ENCODE measurements at places on chromosomes 7 and 10. TPM values are rescaled to one million over a fixed set of nuclear protein-coding genes. Genes with fewer than 3 reads are reported as not detected.
A peak's percentile ranks its signal among the peaks of the same experiment; 100 is the strongest.

CACNB2 gene
- total RNA-seq, result 4.9 TPM

ADCYAP1R1 gene
- total RNA-seq, result 2.8 TPM

MYO3A gene
- 12.5 TPM for total RNA-seq

FBXL15 gene
- total RNA-seq, result 14.8 TPM

CYP2C18 gene
- total RNA-seq, result 1.8 TPM

AKR1C4 gene
- 2.0 TPM for total RNA-seq

DNA sequence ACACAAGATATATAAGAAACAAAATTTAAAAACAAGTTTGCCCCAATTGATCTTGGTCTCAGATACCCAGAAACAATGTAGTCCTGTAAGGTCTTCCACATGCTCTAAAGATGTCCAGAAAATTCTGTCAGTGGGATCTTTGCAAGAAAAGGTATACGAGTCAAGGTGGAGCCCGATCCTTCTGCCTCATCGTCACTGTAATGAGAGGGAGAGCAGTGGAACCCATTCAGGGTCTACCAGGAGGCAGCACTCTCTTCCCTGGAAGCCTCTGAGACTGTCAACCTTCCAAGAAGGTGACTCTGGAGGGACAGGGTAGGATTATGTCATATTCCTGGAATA, 112.8 kb downstream of the JCAD start:
- no peak overlapping the region for H3K27ac ChIP-seq
- no peaks in the 10 kb centered on the region for H3K27me3 ChIP-seq
- no peak overlapping the region for H3K4me3 ChIP-seq

DNA sequence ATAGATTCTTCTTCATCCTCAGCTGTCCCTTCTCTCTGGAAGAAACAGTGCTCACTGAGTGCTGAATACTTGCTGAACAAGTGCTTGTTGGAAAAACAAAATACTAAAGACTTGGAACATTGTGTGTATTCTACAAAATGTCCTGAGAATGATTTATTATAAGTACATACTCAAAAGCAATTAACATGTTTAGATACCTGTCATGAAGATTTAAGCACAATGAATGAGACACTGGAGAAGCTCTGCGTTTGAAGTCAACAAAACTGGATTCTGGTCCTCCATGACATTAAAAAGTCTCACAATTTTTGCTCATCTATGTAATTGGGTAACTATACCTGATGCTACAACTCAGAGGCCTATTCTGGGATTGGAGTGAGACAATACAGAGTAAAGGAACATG, 34.8 kb upstream of the LAMB1 start:
- peaks cover 6% of the 10 kb centered on the region for H3K4me1 ChIP-seq
- H3K27ac ChIP-seq, result no peak overlapping the region
- H3K27me3 ChIP-seq, result no peaks in the 10 kb centered on the region
- H3K36me3 ChIP-seq, result no peaks in the 10 kb centered on the region
- no peak for DNase-seq
- H3K4me3 ChIP-seq, result no peak overlapping the region

DNA sequence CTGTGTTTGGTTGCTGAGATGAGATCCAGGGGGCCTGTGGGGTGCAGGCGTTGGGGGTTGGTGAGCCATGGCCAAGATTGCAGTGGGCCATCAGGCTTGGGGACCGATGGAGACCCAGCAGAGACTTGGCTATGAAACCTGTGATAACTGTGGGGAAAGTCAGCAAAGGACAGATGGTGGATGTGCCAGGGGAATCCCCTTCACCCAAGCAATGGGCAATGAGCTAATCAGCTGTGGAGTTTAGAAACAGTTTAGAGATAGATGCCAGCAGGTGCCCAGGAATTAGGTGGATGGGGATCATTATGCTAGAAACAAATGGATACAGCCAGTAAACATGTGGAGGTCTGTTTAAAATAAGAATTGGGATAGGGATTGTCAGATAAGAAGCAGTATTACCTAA, 151.4 kb upstream of the FERD3L start:
- H3K27me3 ChIP-seq, result no peaks in the 10 kb centered on the region
- peaks cover 4% of the 10 kb centered on the region for H3K4me1 ChIP-seq
- no peaks in the 10 kb centered on the region for H3K36me3 ChIP-seq
- no peak overlapping the region for H3K4me3 ChIP-seq
- no peak overlapping the region for H3K27ac ChIP-seq

- H3K4me1 ChIP-seq, result peaks cover 6% of the 10 kb centered on the region
- H3K4me3 ChIP-seq, result peak overlapping the region; percentile 93
- peak; percentile 79 for DNase-seq
- peaks cover 9% of the 10 kb centered on the region for H3K36me3 ChIP-seq
Measured at GRCh38 chr10:91908337-91909116, 759 bp downstream of the FGFBP3 start.

- no peaks in the 10 kb centered on the region for H3K27me3 ChIP-seq
- peaks cover 6% of the 10 kb centered on the region for H3K4me1 ChIP-seq
- no peak for DNase-seq
- peaks cover 9% of the 10 kb centered on the region for H3K36me3 ChIP-seq
- no peak overlapping the region for H3K27ac ChIP-seq
- no peak overlapping the region for H3K4me3 ChIP-seq
Measured at GRCh38 chr10:92598321-92598720, 5.4 kb downstream of the KIF11 start.

DNA sequence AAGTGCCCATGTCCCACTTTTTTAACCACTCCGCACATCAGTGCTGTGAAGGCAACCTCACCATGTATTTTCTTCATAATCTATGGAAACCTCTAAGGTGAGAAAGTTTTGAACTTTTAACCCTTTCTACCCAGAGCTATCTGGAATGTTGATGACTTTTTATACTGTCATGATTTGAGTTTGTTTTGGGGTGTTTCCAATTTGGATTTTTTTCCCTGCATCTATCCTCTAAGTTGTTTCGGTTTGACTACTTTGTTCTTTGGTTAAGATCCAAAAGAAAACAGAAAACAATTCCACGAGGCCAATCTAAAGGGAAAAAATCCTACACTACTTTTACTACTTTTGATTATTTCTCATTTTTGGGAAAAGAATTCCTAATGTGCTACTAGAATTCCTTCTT, 279.7 kb downstream of the USP6NL start:
- H3K27me3 ChIP-seq, result peaks cover 3% of the 10 kb centered on the region
- DNase-seq, result no peak
- H3K27ac ChIP-seq, result no peak overlapping the region
- H3K4me1 ChIP-seq, result peaks cover 20% of the 10 kb centered on the region
- no peaks in the 10 kb centered on the region for H3K36me3 ChIP-seq

DNA sequence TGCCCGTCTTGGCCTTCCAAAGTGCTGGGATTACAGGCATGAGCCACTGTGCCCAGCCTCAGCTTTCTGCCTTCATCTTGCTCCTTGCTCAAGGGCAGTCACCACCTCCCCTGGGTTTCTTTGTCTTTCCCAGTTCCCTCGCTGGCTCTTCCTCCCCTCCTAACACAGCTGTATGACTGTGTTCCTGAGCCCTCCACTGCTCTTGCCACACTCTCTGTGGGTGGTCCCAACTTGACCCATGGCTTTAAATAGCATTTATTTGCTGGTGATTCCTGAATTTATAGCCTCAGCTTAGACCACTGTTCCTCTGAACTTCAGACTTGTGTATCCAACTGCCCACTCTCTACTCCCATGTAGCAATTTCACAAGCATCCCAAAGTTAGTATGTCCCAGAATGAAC, 181.3 kb downstream of the BAMBI start:
- H3K36me3 ChIP-seq, result no peaks in the 10 kb centered on the region
- H3K4me3 ChIP-seq, result no peak overlapping the region
- DNase-seq, result no peak
- peaks cover 7% of the 10 kb centered on the region for H3K4me1 ChIP-seq

GRCh38 chr7:110948280-110948679, 142.6 kb upstream of the LRRN3 start:
- peaks cover 11% of the 10 kb centered on the region for H3K4me1 ChIP-seq
- H3K4me3 ChIP-seq, result no peak overlapping the region
- no peak for DNase-seq
- no peaks in the 10 kb centered on the region for H3K36me3 ChIP-seq
- H3K27me3 ChIP-seq, result no peaks in the 10 kb centered on the region
- H3K27ac ChIP-seq, result no peak overlapping the region

- H3K27ac ChIP-seq, result no peak overlapping the region
- H3K4me1 ChIP-seq, result no peaks in the 10 kb centered on the region
- H3K27me3 ChIP-seq, result no peaks in the 10 kb centered on the region
- H3K36me3 ChIP-seq, result peaks cover 7% of the 10 kb centered on the region
- no peak overlapping the region for H3K4me3 ChIP-seq
- no peak for DNase-seq
Measured at GRCh38 chr10:129614341-129614740, 147.3 kb downstream of the MGMT start.

DNA sequence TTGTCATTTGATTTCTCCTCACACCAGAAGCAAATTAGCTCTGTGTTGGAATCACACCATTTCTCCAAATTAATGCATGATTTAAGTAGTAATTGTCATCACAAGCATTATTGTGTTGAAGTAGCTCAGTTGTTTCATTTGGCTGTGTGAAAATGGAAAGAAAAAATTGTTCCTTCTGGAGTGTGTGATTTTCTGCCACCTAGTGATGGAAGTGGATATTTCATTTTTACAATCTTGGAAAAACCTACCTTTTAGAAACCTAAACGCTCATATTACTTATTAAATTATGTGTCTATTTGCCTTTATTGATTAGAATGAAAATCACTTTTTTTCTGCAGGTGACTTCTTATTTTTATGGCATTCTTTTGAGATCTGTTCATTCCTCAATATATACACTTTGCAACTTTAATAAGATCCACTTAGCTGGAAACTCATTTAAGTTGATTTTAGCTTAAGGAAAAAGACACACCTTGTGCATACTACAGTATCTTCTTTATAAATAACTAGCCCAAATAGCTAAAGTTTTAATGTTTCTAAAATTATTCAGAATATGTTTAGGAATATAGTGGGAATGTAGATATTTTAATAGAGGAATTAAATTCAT, 50.0 kb downstream of the SRI start:
- no peaks in the 10 kb centered on the region for H3K36me3 ChIP-seq
- no peak overlapping the region for H3K4me3 ChIP-seq
- DNase-seq, result no peak
- no peaks in the 10 kb centered on the region for H3K4me1 ChIP-seq
- no peak overlapping the region for H3K27ac ChIP-seq
- no peaks in the 10 kb centered on the region for H3K27me3 ChIP-seq

- no peaks in the 10 kb centered on the region for H3K4me1 ChIP-seq
- no peaks in the 10 kb centered on the region for H3K27me3 ChIP-seq
- peaks cover 19% of the 10 kb centered on the region for H3K36me3 ChIP-seq
- DNase-seq, result no peak
- no peak overlapping the region for H3K4me3 ChIP-seq
Measured at GRCh38 chr7:99447943-99448342, 9.2 kb downstream of the CPSF4 start.

DNA sequence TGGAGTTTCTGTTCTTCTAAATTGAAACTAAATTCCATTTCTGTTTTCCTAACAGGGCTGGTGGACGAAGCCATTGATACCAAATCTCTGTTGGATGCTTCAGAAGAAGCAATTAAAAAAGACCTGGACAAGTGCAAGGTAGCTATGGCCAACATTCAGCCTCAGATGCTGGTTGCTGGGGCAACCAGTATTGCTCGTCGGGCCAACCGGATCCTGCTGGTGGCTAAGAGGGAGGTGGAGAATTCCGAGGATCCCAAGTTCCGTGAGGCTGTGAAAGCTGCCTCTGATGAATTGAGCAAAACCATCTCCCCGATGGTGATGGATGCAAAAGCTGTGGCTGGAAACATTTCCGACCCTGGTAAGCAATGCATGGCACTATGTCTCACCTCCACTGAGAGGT, 45.6 kb downstream of the AP3M1 start:
- H3K4me1 ChIP-seq, result peaks cover 12% of the 10 kb centered on the region
- no peak overlapping the region for H3K4me3 ChIP-seq
- DNase-seq, result no peak
- peaks cover 41% of the 10 kb centered on the region for H3K36me3 ChIP-seq

DNA sequence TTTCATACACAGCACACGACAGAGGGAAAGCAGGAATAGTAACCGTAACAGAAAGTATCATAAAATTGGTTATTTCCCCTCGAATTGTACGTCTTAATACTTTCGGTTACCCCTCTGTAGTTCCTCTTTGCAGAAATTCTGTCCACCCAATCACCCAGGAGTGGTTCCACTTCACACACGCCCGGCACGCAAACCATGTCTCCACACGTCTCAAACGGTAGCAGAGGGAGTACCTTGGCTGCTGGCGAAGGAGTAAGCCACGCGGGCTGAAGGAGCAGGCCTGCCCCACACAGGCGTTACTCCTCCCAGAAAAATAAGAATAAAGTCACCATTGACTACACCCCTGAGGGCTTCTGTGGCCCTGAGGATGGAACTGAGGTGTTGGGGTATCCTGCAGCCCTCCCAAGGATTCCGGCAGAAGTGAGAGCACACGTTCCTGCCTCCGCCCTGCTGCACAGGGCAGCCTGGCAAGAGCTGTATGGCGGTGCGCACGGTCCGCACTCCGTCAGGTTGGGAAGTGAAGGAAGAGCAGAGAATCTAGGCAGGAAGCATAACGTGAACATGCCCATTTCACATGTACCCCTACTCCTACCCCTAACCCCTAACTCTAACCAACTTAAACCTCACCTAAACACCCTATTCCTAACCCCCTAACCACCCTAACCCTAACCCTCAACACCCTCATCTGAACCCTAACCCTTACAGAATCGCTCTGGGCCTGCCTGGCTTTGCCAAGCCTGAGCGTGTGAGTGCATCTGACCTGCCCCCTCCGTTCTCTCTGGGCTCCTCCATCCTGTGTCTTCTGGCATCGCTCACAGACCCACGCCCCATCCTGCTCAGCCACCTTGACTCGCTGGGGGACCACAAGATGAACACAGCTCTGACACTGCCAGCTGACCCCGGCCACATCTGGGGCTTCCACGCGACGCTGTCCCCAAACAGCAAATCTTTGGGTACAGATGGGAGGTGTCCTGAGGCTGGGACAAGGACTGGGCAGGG, 18.2 kb downstream of the GPR146 start:
- H3K27me3 ChIP-seq, result no peaks in the 10 kb centered on the region
- DNase-seq, result no peak
- no peak overlapping the region for H3K27ac ChIP-seq

DNA sequence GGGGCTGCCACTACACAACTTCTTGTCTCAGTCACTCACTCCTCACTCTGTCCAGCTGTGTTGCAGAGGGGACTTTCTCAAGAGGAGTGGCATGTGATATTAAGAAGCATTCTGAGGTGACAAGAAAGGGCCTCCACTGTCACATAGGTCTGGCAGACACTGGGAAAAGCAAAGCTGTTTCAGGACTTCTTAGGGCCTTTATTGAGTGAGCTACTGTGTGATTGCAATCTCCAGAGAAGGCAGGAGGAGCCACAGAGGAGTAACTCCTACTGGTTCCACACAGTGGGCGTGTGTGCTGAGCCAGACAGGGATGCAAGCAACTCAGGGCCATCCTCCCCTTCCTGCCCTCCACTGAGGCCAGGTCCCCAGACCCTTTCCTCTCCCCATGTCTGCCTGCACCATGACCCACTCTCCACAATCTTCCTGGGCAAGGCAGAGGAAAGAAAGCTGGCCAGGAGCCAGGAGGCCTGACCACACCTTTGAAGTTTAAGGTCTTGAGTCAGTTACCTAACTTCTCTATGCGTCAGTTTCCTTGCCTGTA, 262.0 kb upstream of the ZMIZ1 start:
- H3K27me3 ChIP-seq, result peaks cover 5% of the 10 kb centered on the region
- H3K27ac ChIP-seq, result no peak overlapping the region
- DNase-seq, result no peak

DNA sequence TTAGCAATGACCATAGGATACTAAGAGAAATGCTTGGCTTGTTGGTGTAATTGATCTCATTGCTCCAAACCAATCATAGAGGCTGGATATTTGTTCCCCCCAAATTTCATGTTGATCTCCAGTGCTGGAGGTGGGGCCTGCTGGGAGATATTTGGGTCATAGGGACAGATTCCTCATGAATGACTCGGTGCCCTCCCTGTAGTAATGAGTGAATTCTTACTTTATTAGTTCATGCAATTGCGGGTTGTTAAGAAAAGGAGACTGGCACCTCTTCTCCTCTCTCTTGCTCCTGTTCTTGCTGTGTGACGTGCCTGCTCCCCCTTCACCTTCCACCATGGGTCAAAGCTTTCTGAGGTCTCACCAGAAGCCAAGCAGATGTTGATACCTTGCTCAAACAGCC, 630.1 kb downstream of the CALN1 start:
- H3K27me3 ChIP-seq, result no peaks in the 10 kb centered on the region
- peak overlapping the region; percentile 89 for H3K27ac ChIP-seq
- peak overlapping the region; percentile 50 for H3K4me3 ChIP-seq
